Activated CD8-positive, alpha-beta T cell treated with anti-CD3 and anti-CD28 coated beads, Interleukin-2, amount 10 ng/mL, durations not matched to agents 7 days and 5 days (primary cell): ENCODE measurements at places on chromosomes 4 and X. TPM values are rescaled to one million over a fixed set of nuclear protein-coding genes. Genes with fewer than 3 reads are reported as not detected.

The P2RY10 gene
- total RNA-seq = 49.8 TPM

The ART3 gene
- not detected for total RNA-seq

The BMPR1B gene
- not detected for total RNA-seq

The SYN1 gene
- 0.57 TPM for total RNA-seq

The ADGRL3 gene
- not detected for total RNA-seq

The TRIM75 gene
- not detected for total RNA-seq

The GPR119 gene
- total RNA-seq = not detected

The DUX4 gene
- total RNA-seq = not detected

The NRK gene
- total RNA-seq = not detected

The FAM9A gene
- not detected for total RNA-seq

The BRS3 gene
- total RNA-seq = not detected

The SMR3B gene
- total RNA-seq = not detected

The EGF gene
- not detected for total RNA-seq

The SAGE1 gene
- not detected for total RNA-seq

The DUSP21 gene
- total RNA-seq = not detected

The IL13RA2 gene
- total RNA-seq = not detected

The CLDN34 gene
- not detected for total RNA-seq

The FAM47A gene
- total RNA-seq = not detected

The ZNF630 gene
- 1.6 TPM for total RNA-seq

The SLC6A8 gene
- total RNA-seq = 0.82 TPM

The ITIH6 gene
- not detected for total RNA-seq

The SFRP2 gene
- total RNA-seq = not detected

The RNF175 gene
- total RNA-seq = not detected

The TAF7L gene
- not detected for total RNA-seq

The UGT2A3 gene
- not detected for total RNA-seq

The MOSPD2 gene
- total RNA-seq = 10.5 TPM
